T-cell (primary cell): ENCODE measurements at places on chromosomes 1 and 21. TPM values are rescaled to one million over a fixed set of nuclear protein-coding genes. Genes with fewer than 3 reads are reported as not detected.

IFI6 gene
- 41.5 TPM for total RNA-seq

AK5 gene
- total RNA-seq = 29.2 TPM

C8A gene
- not detected for total RNA-seq

DNA sequence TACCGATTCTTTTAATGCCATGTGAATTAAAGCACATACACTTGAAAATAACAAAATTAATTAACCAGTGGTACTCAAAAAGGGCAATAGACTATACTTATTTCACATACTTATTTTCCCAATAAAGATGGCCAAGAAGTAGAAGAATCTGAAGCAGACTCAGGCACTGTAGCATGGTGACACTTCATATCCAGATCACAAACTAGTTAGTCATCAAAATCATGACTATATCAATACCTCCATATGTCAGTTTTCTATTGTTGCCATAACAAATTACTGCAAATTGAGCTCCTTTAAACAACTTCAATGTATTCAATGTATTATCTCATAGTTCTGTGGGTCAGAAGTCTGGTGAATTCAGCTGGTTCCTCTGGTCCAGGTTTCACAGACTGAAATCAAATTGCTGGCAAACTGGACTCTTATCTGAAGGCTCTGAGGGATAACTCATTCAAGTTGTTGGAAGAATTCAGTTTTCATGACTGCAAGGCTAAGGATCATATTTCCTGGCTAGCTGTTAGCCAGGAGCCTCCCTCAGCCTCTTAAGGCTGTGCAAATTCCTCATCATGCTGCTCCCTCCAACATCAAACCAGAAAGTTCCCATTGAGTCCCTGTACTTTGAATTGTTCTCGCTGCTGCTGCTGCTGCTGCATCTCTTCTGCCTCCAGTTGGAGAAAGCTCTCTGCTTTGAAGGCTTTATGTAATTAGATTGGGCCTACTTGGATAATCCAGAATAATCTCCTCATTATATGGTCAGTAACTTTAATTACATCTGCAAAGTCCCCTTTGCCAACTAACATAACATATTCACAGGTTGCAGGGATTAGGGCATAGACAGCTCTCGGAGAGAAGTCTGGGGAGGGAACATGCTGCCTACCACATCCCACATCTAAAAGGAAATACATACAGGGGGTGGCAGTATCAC, 91.5 kb downstream of the MRPL39 start:
- no peak for DNase-seq

IPP gene
- total RNA-seq = 13.0 TPM

ADAMTS5 gene
- total RNA-seq = not detected

C1QB gene
- total RNA-seq = 1.1 TPM

GRCh38 chr1:169576241-169576934, 9.9 kb downstream of the F5 start:
- DNase-seq = no peak

- no peak for DNase-seq
These were observed 228.8 kb downstream of the DNM3 start for GRCh38 chr1:172070055-172070454.

DNA sequence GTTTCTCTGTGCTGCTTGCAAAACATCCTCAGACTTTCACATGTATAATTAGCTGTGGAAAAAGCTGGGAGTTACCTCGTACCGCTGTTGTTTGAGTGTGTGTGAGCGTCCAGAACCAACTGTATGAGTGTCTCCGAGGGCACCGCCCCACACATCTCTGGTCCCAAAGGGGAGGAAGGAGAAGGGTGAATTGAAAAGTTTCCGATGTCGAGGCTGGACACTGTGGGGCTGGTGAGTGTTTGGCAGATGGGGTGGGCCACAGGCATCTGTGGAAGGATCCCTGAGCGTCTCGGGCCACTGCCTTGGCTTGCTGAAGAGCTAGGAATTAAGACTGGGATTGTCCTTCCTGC, 1.2 kb downstream of the ATP2B4 start:
- no peak for DNase-seq

GRCh38 chr1:40734882-40735628, 43.6 kb downstream of the NFYC start:
- DNase-seq = no peak

DNA sequence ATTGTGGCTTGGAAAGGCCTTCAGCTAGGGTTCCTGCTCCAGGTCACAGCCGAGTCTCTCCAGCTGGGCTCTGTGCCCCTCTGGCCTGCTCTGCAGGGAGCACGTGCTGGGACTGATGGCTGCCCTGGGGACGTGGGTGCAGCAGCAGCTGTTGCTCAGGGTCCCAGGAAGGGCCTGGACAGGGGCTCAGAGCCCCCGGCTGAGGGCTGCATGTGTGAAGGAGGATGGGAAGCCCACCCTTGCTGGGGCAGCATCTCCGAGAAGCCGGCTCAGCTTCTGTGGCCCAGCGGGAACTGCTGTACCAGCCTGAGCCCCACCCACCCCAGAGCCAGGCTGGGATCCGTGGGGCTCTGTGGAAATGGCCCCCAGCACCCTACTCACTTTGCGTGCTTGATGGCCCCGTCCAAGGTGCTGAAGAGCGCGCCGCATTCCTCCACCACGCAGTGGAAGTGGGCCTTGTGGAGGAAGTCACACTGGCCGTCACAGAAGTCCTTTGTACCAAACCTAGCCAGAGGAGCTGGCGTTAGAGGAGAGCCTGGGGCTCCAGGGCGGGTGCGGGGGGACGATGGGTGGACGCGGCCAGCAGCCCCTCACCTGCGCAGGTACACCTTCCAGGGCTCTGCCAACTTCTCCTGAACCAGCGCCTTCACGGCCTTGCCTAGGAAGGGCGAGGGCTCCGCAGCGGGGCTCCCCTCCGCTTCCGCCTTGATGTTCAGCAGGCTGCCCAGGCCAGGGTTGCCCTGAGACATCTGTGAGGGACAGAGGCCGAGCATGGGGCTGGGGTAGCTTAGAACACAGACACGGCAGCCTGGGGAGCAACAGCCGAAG, 147.5 kb downstream of the CASZ1 start:
- DNase-seq = no peak

DNA sequence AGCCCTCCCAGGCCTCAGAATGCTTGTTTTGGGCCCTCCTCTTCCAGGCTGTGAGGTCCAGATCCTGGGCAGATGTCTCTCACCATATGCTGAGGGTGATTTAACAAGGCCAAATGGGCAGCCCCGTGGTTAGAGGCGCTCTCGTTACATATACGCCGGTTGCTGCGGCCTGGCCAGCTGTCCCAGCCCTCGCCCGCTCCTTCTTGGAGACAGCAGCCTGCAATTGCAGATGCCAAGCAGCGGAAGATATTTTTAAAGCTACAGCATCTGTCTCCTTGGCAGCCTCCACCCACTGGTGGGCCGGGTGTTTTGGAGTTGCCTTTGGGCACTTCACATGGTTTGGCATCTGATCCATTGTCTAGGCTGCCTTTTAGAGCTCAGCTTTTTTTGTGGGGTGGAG, 178.8 kb upstream of the NFIA start:
- DNase-seq = no peak

DNA sequence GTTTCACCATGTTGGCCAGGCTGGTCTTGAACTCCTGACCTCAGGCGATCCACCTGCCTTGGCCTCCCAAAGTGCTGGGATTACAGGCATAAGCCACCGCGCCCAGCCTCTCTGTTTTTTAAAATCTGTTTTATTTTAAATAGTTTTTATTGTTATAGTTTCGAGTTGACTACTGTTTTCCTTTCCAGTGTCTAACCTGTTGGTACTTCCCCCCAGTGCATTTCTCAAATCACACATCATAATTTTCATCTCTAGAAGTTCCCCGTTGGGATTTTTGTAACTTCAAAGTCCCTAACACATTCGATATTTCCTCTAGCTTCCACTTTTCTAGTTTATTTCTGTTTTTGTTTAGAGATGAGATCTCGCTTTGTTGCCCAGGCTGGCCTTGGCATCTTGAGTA, 7.5 kb downstream of the HES4 start:
- no peak for DNase-seq

- no peak for DNase-seq
These were observed 688.6 kb upstream of the ADGRL4 start for GRCh38 chr1:79695138-79695537.

BARHL2 gene
- not detected for total RNA-seq

DNA sequence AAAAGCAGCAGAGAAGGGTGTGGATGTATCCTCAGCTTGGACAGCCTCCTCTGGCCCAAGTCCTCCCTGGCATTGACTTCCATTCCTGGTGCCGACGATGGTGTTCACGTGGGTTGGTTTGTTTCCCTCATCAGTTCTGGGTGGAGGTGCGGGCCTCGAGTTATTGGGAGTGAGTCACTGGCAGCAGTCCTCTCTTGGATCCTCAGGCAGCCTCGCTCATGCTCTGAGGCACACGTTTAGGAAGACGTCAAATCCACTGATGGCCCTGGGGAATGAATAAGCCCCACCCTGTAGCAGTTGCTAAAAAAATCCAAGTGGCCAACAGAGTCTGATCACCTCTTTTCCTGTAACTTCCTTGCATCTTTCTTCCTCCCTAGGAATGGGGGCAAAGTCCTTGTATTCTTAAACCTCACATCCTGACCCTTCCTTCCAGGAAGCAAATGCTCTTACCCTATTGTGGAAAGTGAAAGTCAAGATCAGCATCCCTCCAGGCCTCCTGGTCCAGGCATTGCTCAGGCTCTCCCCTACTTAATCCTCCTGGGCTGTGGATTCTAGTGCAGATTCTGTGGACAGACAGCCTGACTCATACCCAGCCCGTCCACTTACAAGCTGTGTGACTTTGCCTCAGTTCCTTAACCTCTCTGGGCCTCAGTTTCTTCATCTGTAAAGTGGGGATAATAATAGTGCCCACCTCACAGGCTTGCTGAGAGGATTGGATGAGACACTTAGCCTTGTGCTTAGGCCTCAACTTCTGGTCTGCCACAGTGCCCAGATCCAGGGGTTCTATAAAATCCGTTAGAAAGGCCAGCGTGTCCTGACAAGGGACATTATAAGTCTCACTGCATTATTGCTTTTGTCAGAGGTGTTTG, 111.1 kb downstream of the TLR5 start:
- DNase-seq = no peak

DNA sequence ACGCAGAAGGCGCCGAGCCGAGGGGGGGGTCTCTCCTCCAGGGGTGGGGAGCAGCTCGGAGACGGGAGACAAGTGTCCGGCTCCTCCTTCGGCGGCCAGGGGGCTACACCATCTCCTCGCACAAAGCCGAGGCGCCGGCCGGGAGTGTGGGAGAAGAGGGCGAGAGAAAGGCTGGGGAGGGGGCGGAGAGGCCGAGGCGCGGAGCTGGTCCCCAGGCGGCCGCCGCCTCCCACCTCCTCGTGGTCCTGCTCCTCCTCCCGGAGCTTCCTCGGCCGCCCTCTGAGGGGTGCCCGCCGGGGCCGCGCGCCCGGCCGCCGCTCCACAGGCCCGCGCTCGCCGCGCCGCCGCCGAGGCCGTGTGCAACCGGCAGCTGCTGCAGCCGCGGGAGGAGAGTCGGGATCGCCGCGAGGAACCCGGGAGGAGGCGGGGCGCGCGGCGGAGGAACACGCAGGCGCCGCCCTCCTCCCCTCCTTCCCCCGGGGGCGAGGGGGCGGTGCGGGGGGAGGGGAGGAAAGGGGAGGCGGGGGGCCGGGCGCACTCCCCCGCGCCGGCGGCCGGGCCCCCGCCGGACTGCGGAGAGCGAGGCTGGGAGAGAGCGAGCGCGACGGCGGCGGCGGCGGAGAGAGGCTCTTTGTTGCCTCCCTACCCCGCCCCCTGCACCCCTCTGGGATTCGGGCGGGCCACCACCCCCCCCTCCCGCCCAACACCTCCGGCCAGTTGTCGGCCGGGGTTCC, at the start of gene ENAH:
TSS of gene ENAH (minus strand) at position 395 of the 734 bp plus-strand sequence. CDS start 433 bp downstream, outside the sequence.
- DNase-seq = peak; percentile 33

GRCh38 chr1:204971517-204972336, 71.3 kb upstream of the CNTN2 start:
- DNase-seq = no peak

DNA sequence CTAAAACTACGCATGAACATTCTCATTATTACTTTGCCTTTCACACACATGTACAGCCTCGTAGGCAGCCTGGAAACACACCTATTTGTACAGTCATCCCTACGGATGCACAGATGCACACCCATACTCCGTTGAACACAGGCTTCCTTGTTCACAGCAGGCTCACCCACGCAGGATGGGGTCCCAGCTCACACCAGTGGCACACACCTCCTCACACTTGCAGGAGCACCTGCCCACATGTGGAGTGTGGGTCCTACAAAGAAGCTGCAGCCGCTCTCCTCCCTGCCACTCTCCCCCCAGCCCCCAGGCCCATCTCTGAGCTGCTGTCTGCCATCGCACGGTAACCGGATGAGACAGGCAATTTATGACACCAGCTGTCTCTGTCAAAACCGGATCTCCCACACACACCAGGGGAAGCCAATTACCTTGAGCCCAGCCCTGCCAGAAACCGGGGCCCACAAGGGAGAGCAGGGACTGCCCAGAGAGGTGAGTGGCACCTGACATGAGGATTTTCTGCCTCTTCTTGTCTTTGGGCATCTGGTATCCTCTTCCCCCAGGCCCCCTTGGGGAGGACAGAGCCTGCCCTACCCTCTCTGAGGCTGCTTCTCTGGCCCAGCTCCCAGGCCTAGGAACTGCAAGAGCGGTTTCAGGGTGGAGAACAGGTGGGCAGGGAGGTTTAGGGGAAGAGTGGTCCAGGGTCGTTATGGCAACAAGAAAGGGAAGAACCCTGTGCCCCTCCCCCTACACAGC, 175.4 kb downstream of the IGSF21 start:
- no peak for DNase-seq

OR6K3 gene
- total RNA-seq = not detected
